Activated T-helper 1 cell treated with Interleukin-2 at 50 U/mL for 16 hours (primary cell): ENCODE measurements at places on chromosomes 7 and 10.

DNA sequence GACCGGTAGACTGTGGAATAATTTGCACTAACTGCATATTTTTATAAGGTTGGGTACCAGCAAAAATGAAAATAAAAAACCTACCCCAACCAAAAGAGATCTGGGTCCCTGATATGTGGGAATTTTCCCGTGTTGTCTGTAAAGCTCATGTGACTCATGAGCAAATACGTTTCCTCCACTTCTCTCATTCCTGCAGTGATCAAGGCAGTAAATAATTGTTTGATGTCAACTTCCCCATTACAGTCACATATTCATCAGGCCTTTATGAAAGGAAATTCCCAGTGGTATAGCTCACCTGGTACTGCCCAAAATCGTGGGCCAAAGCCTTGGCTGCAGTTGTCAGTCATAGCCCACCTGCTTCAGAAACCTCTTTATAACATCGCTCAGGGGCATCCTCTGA lies 166.0 kb upstream of the ANK3 start:
- no peak for DNase-seq

DNA sequence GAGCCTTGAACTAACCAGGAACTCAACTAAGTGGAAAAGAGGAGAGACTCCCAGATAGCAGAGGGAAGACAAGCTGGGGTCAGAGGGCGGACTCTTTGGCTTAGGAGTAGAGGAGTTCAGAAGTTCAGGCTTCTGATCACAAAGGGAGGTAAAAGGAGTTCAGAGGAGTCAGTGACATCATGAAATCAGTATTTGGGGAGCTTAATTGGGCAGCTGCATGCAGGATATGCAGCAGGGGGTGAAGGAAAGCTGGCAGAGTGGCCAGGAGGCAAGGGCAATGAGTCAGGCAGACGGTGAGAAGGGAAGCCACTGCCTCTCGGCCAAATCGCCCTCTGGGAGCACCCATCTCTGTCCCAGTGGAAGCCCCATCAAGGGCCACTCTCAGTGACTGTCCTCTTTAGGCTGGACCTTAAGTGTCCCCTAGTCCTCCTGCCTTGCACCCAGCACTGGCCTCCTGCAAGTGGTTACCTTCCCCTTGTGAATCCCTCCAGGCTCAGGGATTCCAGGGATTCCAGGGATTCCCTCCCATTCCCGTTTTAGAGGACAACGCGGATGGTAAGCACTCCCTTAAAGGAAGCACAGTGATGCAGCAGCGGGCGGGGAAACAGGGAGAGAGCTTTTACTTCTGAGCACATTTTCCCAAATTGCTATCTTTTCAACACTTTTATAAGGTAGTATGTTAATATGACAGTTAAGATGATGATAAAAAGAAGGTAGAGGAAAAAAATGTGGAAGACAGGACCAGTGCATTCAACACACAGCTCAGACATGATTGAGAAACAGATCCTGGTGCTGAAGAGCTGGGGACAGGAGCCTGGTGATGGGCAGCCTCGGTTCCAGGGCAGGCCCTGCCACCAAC lies 72.6 kb downstream of the KCNMA1 start:
- no peak for DNase-seq

GRCh38 chr10:124364674-124365073 lies 54.0 kb downstream of the OAT start:
- DNase-seq, result no peak

- DNase-seq, result no peak
Observed at GRCh38 chr10:66321723-66322665, 603.8 kb upstream of the LRRTM3 start.

- no peak for DNase-seq
Observed at GRCh38 chr7:96235281-96235680, 86.6 kb downstream of the SLC25A13 start.

GRCh38 chr10:68871731-68872342 lies 29.3 kb upstream of the DDX50 start:
- DNase-seq, result no peak

DNA sequence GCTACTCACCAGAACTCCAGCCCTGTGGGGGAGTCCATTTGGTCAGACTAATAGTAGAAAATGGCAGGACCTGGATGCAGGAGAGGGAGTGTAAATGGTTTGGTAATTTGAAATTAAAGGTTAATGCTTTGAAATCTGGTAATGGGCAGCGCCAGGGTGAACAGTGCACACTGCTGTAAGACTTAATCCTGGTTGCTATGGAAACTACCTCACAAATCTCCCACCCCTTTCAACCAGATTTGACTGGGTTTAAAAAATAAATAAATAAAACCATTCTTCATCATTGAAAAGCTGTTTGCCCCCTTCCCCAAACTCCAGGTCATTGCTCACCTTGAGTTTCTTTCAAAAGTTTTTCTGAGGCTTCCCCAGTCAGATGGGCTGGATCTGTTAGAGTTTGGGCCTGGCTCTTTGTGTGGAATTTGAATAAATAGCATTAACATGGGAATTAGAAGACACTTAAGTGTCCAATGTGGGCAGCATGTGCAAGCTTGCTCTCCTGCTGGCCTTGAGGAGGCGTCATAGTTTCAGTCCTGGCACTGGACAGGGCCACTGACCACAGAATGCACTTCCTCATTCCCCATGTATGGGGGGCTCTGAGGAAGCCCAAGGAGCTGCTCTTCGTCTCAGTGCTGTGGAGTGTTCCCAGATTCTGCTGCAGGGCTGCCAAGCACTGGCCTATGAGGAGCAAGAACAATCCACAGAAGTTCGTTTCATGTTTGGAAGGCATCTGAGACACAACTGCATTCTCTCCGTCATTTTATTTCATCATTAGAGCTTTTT lies 90.7 kb downstream of the LRRC4 start:
- no peak for DNase-seq

DNA sequence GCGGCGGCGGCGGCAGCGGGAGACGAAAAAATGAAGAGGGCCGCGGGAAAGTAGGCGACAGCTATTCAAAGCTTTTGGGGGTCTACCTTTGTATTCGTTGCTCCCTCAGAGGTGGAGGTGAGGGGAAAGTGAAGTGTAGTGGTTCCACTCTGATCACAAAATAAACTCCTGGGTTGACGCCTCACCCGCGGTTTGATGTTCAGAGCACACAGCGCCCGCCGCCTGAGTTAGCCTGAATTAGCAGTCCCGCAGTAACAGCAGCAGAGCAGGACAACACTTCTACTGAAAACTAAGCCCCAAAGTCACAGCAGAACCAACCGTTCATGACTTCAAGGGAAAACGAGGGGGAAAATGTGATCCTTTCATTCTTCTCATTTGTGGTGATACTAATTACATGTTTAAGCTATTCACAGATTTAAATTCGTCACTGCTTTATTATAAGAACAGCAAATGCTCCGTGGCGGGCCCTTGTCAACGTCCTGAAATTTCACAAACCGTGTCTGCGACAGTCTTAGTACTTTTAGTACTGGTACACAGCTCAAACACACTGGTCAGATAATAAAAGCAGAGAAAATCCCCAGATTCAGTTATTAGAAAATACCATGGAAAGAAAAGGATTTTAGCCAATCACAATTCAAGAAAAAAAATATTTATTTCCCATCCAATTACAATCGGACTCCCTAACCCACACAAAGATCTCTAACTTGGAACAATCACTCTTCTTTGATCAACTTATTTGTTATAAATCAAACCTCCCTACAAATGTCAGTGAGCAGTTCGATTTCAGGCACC lies 563 bp upstream of the JMJD1C start:
- no peak for DNase-seq

- no peak for DNase-seq
Observed at GRCh38 chr7:135420786-135421185, 89.1 kb downstream of the CNOT4 start.

DNA sequence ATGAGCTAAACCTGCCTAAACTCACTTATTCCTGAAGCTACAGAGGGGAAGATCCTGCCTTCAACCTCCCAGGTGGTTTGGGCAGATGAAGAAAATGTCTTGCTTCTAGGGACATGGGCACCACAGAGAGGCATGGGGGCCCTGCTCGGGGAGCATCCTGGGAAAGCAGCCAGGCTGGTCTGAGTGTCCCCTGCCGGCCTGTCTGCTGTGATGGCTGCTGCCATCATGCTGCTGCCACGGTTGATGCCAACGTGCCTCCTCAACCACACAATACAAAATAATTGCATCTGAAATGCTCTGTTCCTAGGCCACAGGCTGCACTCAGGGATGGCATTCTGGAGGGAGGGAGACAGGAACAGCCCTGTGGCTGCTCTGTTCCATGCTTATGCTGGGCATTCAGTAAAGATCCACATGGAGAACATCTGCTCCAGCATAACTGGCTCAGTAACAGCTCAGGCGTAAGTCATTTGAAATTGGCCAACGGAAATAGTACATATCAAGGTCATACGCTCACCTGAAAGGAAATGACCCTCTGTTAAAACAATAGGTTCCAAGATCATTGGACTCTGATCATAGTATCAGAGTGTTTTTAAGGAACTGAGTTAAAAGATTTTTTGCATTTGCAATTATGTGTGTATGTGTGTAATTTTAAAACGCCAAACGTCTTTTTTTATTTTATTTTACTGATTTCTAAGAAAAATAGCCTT lies 299.0 kb downstream of the TNS3 start:
- DNase-seq, result no peak

- DNase-seq, result no peak
Observed at GRCh38 chr7:156906200-156906649, 13.2 kb upstream of the LMBR1 start.

GRCh38 chr10:77463967-77464745 lies 173.5 kb downstream of the KCNMA1 start:
- DNase-seq, result no peak
